Right renal pelvis (tissue), 4 donors: ENCODE measurements at places on chromosomes 12 and 14. TPM values are rescaled to one million over a fixed set of nuclear protein-coding genes. Genes with fewer than 3 reads are reported as not detected.

DNA sequence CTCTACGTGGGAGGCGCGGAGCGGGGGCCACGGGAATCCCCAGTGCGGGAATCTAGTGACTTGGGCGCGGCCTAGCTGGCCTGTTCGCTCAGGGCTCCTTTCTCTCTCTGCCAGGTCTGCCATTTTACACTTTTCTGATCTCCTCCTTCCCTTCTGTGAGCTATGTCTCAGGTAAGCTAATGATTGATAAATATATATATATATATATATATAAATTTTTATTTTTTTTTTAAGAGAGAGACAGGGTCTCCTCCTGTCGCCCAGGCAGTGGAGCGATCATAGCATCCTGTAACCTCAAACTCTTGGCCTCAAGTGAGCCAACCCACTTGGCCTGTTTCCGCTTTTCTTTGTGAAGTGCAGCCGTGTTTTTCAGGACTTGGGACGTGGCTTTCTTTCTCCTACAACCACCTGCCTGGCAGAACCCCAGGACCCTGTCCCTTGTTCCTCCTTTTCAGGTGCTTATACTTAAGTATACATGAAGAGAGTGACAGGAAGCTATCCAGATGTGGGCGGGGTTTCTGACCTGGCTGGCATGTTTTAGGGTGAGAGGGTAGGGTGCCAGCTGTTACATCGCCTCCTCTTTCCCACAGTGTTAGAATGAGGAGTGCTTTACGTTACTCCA, 547 bp downstream of the ZNF140 start:
- no peak for DNase-seq

- DNase-seq, result no peak
Observed at GRCh38 chr14:48229091-48229490, 553.7 kb upstream of the MDGA2 start.

The PLEKHG7 gene
- polyA plus RNA-seq, result 0.48 TPM

- DNase-seq, result no peak
Observed at GRCh38 chr14:34043627-34044372, 92.9 kb upstream of the EGLN3 start.

GRCh38 chr12:103884316-103884715, 43.3 kb upstream of the NT5DC3 start:
- no peak for DNase-seq

DNA sequence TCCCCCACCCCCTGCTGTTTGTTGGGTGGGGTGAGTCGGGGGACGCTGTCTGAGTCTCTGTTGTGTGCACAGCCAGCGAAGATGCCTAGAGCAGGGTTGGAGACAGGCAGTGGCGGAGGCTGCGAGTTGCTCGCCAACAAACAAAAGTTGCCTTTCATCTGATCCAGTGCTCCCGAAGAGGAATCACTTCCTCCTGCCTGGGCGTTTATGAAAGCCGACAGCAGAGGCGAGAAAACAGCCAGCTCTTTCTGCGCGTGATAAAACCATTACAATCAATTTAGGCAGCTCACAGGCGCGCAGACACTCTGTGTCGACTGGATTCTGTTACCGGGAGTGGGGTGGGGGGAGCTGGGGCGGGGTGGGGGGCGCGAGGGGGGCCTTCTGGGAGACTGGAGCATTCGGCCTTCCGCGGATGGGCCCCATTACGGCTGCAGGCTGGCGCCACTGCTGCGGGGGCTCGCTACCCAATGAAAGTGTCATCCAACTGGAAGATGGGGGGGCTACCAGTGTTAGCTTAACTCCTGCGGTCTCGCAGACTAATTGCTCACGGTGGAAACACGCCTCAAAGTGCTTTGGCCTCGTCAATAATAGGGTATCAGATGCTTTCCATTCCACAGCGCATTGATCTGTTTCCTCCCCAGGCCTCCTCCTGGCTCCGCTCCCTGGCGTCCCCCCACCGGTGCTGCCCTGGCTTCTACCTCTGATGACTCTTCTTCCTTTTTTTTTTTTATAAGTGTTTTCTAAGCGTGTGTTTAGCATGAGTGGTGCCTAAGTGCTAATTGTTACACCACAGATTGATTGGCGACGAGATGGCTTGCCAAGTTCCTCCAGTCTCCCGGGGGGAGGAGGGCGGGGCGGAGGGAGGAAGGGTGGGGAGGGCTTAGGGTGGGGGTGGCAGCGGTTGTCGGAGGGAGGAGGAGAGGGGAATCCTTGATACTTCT, 678.4 kb downstream of the MED13L start:
- DNase-seq, result no peak

DNA sequence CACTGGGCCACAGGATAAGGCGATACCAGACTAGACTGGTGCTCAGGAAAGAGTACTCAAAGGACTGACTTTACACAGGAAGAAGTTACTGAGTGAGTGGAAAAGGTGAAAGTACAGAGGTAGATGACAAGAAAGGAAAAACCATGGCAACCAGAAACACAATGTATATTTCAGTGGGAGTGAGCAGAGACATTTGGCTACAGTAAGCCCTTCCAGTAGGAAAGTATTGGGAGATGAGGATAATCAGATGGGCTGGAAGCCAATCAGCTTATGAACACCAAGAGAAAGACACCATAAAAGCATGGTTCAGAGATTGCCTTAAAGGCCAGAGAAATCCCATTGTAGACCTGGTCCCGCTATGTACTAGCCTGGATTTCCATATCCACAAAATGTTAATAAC, 51.6 kb downstream of the TMTC1 start:
- DNase-seq, result no peak

GRCh38 chr14:102417001-102417431, 54.3 kb downstream of the TECPR2 start:
- no peak for DNase-seq

DNA sequence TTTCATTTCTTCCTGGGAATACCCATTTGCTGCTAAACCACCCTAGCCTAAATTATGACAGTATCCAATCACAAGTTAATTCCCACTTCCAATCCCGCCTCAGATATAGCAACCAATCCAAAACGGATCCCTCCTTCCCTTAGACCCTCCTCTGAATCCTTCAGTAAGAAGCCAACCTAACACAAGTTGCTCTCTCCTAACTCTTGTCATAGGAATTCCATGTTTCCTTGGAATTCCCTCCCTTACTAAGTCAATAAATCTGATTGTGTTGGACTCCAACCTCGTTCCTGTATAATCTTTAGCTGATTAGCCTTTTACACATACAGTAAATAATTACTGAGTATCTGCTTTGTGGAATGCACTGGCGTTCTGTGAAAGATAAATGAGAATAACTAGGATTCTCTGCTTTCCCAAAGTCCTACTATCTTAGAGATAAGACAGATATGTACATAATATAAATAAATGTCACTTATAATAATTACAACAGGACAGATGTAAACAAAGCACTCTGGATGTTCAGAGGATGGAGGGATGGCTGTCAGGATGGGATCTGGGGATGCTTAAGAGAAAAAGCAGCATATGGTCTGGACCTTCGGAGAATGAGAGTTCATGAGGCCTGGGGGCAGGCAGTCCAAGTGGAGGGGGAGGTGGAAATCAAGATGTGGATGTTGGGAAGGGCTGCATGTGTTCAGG, 185.8 kb upstream of the SOX5 start:
- DNase-seq, result no peak

DNA sequence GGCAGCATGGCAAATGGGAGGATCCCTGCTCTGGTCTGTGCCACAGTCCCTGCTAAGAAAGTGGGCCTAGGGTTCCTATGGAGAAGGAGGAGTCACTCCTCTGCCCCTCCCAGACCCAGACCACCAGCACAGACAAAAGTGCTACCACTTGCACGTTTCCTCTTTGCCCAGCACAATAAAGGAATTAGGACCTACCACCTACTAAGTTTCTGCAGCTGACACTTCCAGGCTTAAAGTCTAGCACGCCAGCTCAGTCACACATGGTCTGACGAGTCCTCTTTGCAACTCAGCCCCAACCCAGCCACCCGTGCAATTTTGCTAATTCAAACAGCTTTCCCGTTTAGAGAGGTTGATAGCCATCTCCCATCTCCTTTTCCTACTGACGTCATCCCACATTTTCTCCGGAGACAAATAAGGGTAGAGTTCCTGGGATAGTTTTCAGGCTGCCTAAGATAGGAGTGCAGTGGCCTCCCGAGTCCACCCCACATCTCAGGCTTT, 66.2 kb upstream of the PTGR2 start:
- DNase-seq, result no peak

DNA sequence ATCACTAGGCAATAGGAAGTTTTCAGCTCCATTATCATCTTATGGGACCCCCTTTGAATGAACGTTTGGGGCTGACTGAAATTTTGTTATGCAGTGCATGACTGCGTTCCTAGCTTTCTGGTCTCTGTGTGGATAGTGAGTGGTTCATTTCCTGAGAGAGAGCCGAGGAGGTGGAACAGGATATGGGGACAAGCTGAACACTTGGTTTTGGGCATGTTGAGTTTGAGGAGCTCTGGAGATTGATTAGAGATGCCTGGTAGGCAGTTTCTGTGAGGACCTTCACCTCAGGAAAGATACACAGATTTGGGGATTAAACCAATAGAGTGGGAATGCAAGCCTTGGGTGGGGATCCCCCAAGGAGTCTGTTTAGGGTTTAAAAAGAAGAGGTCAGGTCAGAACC, 27.7 kb downstream of the TEAD4 start:
- DNase-seq, result no peak

The RNASE4 gene
- 3.2 TPM for polyA plus RNA-seq

DNA sequence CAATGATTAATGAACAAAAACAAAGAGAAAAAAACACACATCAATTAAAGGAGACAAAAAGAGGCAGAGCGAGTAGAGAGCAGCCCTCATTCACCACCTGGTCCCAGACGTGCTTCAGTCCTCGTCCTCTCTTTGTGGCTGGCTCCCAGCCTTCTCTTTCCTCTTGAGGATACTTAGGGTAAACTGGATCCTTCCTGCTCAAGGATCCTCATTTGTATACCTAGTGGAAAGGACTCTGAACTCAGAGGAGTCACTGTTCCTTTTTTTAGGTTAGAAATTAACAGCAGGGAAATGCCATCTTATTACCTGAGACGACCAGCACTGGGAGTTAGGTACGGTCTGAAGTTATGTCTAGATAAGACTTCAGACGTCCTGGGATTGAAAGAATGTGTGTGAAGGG, 9.7 kb downstream of the MLEC start:
- no peak for DNase-seq

GRCh38 chr12:85466890-85467289, 186.9 kb downstream of the ALX1 start:
- no peak for DNase-seq

DNA sequence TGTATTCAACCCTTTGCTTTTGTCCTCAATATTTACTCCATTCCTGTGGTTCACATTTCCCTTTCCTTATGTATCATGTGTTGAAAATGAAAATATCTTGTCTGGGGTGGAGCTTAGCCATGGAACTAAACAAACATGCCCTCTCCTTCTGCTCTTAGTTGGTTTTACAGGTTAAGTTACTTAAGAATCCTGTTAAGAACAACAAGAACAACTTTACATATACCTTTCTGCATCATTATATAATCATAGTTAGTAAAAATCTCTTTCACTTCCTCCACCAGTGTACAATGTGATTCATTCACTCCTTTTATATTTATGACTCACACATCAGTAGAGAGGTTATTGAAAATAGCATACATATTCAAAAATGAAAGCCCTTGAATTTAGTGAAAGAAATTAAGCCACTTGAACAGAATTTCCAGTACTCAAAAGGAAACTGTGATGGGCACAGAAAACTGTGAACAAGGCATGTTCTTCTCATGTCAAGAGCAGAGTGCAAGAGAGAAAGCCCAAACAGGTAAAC, 307.7 kb downstream of the CCDC91 start:
- DNase-seq, result no peak

The KRT2 gene
- polyA plus RNA-seq, result not detected

DNA sequence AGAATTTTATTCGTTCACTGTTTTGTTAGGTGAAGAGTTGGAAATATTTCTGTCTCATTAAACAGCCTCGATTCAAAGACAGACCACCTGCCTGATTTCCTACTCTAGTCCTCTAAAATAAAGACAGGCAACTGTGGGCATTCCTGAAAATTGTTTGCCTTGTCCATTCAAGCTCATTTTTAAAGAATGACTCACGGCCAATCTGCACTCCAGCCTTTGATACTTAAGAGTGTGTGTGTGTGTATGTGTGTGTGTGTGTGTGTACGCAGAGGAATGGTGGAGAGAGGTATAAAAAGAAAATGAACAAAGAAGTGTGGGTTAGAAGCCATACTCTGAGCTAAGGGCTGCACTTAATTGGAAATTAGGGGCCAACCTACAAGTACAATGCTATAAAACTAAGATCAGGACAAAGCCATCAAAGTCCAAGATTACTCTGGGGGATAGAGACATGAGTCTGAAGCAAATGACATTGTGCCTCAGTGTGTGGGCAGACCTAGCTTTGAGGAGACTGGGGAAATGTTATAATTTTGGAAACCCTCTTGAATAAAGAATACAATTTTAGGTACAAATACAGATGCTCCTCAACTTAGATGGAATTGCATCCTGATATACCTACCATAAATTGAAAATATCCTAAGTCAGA, 45.6 kb upstream of the SOCS2 start:
- DNase-seq, result no peak

GRCh38 chr12:82855872-82856271, 169.2 kb downstream of the TMTC2 start:
- no peak for DNase-seq

The RIMBP2 gene
- 17.8 TPM for polyA plus RNA-seq

DNA sequence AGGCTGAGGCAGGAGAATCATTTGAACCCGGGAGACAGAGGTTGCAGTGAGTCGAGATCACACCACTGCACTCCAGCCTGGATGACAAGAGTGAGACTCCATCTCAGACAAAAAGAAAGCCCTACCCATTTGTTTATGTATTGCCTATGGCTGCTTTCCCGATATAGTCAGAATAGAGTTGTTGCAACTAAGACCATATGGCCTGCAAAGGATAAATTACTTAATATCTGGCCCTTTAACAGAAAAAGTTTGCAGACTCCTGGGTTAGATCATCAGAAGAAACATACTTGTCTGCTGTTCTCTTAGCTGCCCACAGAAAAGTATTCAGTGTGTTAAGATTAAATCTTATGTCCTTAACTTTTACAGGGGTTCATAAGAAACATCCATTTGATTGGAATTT, 122.4 kb upstream of the VASH1 start:
- DNase-seq, result no peak

DNA sequence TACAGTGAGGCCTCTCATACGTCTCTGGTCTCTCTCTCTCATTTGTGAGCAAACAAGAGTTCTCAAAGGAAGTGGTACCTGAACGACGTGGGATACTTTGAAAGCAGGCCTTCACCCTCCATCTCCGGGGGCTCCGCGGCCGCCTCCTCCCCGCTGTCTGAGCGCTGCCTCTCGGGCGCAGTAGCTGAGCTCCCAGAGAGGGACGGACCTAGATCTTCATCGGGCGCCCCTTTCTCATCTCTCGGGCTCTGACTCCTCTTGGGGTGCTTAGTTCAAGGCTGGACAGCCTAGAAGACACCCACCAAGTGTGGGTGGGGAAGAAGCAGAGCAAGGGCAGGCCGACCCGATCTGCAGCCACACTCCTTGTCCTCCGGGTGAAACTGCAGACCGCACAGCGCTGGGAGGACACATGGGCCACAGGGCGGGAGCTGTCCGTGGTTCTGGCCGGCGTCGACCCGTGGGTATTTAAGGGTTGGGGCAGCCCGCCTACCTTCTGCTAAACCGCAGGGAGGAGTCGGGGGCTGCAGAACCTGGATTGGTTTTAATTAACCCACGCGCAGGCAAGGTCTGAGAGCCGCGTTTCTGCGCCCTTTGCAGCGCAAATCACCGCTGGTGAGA, 92.7 kb downstream of the PAH start:
- DNase-seq, result peak; percentile 43

The COQ6 gene
- 29.8 TPM for polyA plus RNA-seq

The RHOJ gene
- 22.6 TPM for polyA plus RNA-seq

The STX2 gene
- 20.9 TPM for polyA plus RNA-seq
